Keratinocyte (primary cell): ENCODE measurements at places on chromosomes 5 and 9.

GRCh38 chr5:43046474-43046873 is 6.4 kb upstream of the ANXA2R start:
- no peak for DNase-seq

DNA sequence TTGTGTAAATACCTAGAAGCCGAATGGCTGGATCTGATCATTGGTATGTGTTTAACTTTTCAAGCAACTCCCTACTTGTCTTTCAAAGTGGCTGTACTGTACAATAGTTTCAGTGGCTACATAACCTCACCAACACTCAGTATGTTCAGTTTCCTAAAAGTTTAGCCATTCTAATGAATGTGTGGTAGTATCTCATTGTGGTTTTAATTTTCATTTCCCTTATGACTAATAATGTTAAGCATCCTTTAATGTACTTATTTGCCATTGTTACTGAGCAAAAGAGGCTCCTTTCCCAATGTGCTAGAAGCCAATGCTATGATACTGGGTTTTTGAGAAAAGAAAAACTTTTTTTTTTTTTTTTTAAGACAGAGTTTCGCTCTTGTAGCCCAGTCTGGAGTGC is 27.8 kb upstream of the ALDOB start:
- no peak for DNase-seq

- no peak for DNase-seq
Measured at GRCh38 chr9:99259231-99259918, 37.3 kb downstream of the SEC61B start.

GRCh38 chr9:91898451-91899218 is 51.4 kb downstream of the ROR2 start:
- DNase-seq: no peak

DNA sequence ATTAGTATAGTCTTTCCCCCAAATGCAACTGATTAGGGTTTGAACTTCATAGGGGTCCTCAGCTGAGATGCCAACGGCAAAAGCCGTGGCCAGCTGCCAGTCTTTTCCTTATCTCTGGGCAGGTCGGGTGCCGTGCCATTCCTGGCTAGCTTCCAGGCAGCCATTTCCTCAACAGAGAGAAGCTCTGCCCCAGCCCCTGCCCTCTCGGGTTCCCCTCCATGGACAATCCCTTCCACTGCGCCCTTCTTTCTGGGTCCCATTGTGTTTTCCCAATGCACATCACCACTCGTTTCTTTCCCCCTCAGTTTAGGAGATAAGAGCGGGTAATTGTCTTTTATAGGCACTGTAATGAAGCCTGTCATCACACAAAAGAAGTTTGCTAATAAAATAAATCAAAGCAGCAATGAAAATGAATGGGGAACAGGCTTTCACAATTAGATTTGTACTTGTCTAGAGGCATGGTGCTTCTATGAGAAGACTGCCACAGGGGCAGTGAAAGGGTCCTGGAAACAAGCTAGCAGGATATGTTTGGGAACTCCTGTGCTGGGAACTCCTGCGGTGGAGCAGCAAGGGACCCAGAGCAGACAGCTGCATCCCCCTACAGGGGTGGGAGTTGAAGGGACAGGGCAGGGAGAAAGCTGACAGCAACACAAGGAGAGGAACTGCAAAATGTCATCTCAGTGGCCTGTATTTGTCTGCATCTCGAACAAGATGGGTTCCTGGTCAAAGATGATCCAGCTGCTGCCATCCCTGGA is 48.0 kb upstream of the SAP30L start:
- no peak for DNase-seq
